ENCODE measurements at places on chromosomes 2 and 18.

GRCh38 chr2:127695491-127696472 lies 5.5 kb upstream of the SFT2D3 start:
- DNase-seq = no peak

GRCh38 chr2:121155502-121156056 lies 129.4 kb downstream of the TFCP2L1 start:
- no peak for DNase-seq

DNA sequence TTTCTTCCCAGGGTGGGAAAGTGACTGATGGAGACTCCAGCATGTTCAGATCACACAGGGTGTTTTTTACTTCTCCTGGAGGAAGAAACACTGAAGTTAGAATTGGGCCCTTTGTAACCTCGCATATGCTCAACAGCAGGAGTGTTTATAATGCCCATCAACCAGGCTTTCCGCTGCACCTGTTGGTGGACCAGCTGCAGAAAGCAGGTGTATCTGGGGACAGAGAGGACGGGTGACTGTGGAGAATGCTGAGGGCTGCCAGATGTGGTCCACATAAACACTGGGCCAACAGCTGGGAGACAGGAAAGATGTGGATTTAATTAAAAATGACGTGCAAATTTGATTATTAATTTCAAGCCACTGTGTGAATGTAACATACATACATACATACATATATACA lies 335.5 kb upstream of the SPRED2 start:
- no peak for DNase-seq

DNA sequence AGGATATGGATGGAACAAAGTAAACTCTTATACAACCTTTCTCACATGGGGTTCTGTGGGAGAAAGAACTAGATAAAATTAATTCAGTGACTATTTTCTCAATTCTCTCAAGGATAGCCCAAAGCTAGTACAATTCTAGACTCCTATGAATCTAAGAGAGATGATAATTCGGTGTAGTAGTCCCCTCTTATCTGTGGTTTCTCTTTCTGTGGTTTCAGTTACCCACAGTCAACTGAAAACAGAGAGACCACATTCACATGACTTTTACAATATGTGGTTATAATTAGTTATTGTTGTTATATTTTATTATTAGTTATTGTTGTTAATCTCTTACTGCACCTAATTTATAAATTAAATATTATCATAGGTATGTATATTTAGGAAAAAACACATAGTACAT lies 53.5 kb upstream of the C2orf15 start:
- no peak for DNase-seq

- no peak for DNase-seq
These were observed 46.5 kb upstream of the KCNE4 start for GRCh38 chr2:223005496-223005895.

DNA sequence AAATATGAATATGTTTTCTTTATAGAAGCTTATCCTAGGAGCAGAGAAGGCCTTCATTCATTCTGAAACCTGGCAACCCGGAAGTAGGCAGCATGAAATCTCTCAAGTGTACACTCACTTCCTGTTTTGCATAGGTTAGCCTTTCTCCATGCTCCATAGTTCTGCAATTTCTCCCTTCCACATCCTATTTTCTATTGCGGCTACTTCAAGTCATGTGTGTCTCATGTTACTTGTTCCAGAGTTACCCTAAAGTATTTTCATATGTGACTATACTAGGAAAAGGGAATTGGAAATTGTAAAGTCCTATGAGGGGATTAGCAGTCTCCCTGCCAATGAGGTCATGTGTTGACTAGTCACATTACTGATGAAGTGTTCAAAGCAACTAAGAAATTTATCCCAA lies 320.6 kb downstream of the NCKAP5 start:
- no peak for DNase-seq

DNA sequence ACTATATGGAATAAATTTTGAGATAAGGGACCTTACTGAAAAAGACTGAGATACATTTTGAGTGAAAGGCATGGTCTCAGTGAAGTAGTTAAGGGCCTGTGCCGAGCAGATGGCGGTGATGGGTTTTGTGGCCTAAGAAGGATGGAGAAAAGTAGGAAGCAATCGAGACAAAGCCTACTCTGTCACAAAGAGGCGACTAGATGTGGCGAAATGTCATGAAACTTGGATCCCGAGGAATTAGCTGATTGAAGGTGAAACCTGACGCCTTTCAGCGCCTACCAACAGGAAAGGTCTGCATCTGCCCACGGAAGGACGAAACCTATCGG lies 558 bp upstream of the CEP192 start:
- DNase-seq = no peak

DNA sequence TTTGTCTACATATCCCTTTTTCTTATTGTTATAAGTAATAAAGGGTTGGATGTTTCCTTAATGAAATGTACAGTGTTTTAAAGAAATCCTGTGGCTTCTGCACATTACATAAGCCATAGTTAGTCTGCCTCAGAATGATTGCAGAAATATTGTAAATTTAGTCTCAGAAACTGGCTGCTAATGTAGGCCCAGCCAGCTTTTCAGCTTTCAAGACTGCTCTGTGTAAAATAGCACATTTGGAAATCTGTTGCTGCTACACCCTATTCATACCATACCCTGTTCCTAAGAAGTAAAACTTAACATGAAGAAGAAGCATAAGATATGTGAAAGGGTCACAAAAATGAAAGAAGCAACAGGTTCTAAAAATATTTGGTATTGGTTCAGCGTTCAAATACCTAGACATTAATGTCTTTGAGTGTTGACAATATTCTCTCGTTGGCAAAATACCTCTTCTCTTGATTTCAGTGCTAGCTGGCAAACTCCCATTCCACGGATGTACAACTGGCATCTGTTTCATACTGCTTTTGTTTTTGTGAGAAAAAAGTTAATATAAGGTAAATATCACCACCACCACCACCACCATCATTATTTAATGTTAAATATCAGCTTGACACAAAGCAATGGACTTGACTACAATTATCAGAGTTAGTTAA lies 19.2 kb upstream of the NCKAP1 start:
- no peak for DNase-seq

GRCh38 chr18:2108591-2108990 lies 462.7 kb downstream of the METTL4 start:
- no peak for DNase-seq

GRCh38 chr2:54638774-54639187 lies 84.7 kb upstream of the EML6 start:
- no peak for DNase-seq

GRCh38 chr2:98376996-98377395 lies 30.7 kb downstream of the CNGA3 start:
- no peak for DNase-seq

DNA sequence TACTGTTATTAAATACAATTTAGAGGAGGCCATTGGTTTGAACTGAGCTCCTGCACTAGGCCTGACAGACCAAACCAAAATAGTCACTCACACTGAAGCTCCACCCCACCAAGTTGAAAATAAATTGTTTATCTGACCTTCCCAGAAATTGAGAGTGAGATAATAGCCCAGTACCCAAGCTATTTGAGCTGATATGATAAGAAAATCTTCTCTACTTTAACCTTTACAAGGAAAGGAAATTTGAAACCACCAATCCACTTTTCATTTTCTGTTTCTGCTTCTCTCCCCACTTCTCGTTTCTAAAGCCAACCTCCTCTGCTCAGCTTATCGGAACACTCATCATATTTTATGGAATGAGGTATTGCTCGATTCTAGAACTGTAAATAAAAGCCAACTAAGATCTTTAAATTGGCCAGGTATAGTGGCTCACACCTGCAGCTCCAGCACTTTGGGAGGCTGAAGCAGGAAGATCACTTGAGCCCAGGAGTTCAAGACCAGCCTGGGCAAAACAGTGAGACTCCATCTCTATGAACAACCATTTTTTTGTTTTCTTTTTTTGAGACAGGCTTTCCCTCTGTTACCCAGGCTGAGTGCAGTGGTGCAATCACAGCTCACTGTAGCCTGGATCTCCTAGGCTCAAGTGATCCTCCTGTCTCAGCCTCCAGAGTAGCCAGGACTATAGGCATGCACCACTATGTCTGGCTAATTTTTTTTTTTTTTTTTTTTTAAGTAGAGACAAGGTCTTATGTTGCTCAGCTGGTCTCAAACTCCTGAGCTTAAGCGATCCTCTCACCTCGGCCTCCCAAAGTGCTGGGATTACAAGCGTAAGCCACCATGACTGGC lies 13.3 kb upstream of the GALM start:
- no peak for DNase-seq

- DNase-seq = no peak
These were observed 136.8 kb upstream of the MAP3K20 start for GRCh38 chr2:172938713-172939375.

- DNase-seq = peak; percentile 58
These were observed 27.2 kb upstream of the PTPN2 start for GRCh38 chr18:12911025-12911928.

GRCh38 chr2:27086724-27087593 lies at the start of gene KHK:
Gene KHK, plus strand, starts transcription at chr2:27086772. Its CDS starts 488 bp downstream, at chr2:27087260.
- DNase-seq = no peak

DNA sequence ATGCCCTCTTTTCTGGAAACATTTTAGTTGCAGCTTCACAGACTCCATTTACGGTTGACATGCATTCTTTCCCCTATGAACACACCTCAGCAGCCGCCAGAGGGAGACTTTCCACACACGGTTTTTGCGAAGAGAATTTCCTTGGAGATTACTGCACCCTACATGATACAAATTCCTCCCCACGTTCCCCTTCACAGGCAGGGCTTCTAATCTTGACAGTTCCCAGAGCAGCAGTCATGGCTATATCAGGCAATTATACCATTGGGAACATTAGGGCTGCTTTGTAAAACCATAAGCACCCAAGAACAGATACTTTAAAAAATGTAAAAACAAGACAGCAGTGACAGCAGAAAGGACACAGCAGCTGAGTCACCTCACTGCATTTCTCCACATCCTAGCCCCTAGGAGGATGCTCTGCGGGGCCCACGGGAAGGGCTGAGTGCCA lies 253.8 kb downstream of the TGIF1 start:
- no peak for DNase-seq

DNA sequence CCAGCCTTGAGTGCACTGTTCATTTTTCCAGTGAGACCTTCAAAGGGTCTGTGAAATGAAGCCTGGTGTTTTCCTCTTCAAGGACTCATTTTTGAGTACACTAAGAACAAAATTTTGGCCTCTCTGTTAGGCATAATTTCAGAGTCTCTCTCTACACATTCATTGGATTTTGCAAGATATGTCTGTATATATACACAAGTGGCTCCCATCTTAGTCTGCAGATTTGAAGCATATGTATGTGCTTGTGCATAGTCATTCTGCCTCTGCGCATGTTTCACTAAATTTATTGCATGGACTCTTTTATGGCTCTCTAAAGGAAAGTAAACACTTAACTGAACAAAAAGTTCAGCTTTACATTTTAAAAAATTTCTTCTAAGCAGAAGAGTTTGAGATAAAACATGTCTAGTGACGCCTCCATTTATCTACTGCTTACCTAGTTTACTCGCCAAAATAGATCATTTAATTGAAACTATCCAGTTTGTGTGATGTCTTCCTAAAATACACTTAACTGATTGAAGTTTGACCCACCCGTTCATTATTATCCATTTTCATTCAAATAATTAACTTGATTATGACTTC lies 145.9 kb downstream of the FMNL2 start:
- DNase-seq = no peak

- DNase-seq = no peak
These were observed 10.3 kb downstream of the CNRIP1 start for GRCh38 chr2:68309426-68309825.

- no peak for DNase-seq
These were observed 913.7 kb upstream of the ACVR2A start for GRCh38 chr2:146931109-146931508.

DNA sequence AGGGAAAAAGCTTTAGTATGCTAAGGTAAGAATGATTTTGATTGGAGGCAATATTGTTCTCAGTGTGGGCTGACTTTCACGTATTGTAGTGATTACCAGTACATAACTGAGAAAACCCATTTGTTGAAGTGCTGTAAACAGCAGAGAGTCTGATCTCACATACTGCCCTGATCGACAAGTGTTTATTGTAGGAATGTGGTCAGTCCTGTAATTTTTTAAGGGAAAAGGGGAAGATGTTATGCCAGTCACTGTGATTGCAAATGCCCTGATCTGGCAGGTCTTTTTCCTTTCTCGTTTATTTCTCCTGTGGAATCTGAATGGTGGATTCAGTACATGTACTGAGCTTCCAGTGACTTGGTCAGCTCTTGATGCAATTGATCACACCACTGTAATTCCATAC lies 11.5 kb downstream of the SPATS2L start:
- DNase-seq = no peak

DNA sequence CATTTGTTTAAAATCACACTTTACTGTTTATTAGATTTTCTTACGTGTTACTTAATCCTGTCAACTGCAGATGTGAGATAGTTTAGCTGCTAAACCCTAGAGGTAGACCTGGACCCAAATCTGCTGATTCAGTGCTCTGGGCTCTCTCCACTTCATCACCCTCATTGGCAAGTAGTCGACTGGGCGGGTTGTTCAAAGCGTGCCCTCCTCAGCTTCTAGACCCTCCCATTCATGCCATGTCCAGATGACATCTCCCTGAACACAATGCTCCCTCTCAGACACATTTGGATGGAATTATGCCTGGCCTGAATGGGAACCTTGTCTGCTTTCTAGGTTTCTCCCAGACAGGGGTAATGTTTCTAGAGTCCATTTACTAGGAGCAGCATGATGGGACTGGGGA lies 43.7 kb downstream of the RPIA start:
- no peak for DNase-seq

DNA sequence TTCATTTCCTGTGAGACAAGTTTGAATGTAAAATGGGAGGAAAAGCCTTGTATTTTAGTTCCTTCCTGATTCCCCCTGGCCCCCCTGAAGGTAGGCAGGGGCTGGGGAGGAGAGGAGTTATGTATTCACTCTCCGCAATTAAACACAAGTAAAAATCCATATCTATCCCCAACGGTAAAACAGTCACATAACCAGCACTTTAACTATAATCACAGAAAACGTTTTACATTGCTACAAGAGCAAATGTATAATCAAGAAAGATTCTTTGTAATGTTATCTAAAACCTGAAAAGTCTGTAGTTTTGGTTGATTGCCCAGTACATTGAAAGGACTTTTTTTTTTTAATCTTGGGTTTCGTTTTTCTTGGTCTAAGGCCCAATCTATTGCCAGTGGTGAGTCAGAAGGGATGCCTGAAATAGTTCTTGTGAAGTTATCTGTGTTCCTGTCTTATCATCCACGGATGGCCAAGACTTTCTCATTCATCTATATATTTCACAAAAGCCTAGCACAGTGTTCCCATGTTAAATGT lies 34.5 kb upstream of the CCNYL1 start:
- no peak for DNase-seq

DNA sequence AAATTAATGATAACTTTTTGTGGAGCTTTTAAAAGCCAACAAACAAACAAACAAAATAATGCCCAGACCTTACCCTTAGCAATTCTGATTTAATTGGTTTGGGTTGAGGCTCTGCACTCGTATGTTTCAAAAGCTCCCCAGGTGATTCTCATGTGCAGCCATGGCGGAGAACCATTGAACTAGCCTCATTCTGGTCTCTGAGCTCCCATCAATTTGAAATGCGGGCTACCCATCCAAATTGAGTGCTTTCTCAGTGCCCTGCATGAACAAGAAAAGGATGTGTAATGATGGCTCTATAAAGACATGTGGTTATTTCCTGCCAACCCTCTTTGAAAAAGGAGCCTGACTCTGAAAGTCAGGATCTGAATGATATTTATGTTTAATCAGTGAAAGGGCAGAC lies 8.2 kb downstream of the MXD1 start:
- no peak for DNase-seq

GRCh38 chr2:47386551-47386950 lies 16.4 kb upstream of the MSH2 start:
- DNase-seq = no peak

GRCh38 chr2:88227446-88227845 lies 57.3 kb downstream of the THNSL2 start:
- DNase-seq = no peak

- DNase-seq = no peak
These were observed 789.7 kb upstream of the SLC39A10 start for GRCh38 chr2:194867328-194867727.

All from CD8-positive, alpha-beta memory T cell (primary cell).